ENCODE measurements at places on chromosomes 1 and 21. TPM values are rescaled to one million over a fixed set of nuclear protein-coding genes. Genes with fewer than 3 reads are reported as not detected.
A peak's percentile ranks its signal among the peaks of the same experiment; 100 is the strongest.

LAMB3 gene
- 1.6 TPM for total RNA-seq

CFAP45 gene
- total RNA-seq, result 2.8 TPM

PRKCZ gene
- total RNA-seq, result 22.4 TPM

CYP4Z1 gene
- not detected for total RNA-seq

CMPK1 gene
- 84.9 TPM for total RNA-seq

ZBTB7B gene
- 184 TPM for total RNA-seq

DNA sequence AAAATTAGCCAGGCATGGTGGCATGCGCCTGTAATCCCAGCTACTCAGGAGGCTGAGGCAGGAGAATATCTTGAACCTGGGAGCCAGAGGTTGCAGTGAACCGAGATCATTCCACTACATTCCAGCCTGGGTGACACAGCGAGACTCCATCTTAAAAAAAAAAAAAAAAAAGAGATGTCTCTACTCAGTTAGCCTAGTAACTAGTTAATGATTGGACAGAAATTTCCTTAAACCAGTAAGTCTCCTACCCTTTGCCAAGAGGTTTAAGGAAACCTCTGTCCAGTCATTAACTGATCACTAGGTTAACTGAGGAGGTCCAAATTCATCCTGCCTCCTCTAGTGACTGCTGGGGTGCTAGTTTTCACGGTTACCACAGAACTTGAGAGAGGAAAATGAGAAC is 143.9 kb upstream of the UBE2U start:
- DNase-seq, result no peak

DNA sequence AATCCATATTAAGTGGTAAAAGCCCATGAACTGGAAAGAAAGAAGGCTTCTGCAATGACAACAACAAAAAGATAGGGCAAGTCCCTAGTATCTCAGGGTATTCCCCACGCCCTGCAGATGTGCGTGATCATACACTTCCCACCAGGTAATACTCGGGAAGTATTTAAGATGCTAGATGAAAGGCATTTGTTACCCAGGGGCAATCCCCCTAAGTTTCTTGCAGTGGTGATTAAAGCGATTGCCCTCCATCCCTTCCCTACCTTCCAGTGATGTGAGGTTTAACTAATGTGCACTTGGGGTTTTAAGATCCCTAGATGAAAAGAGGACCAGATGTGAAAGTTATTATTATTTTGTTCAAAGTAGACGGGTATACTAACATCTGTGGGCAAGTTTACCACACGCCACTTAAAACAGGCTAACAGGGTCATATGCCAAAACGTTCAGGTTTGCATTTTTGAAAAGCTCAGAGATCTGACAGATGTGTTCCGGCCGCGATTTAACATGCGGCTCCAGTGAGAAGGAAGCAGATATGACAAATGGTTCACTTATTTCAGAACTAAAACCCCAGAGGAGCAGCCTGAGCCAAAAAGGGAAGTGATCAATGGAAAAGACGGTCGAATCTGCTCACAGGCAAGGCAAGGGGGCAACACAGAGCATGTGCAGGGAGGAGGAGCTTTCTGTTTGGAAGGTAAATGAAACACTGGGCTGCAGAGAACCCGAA is 17.4 kb downstream of the TIAM1 start:
- peak; percentile 71 for DNase-seq

DNA sequence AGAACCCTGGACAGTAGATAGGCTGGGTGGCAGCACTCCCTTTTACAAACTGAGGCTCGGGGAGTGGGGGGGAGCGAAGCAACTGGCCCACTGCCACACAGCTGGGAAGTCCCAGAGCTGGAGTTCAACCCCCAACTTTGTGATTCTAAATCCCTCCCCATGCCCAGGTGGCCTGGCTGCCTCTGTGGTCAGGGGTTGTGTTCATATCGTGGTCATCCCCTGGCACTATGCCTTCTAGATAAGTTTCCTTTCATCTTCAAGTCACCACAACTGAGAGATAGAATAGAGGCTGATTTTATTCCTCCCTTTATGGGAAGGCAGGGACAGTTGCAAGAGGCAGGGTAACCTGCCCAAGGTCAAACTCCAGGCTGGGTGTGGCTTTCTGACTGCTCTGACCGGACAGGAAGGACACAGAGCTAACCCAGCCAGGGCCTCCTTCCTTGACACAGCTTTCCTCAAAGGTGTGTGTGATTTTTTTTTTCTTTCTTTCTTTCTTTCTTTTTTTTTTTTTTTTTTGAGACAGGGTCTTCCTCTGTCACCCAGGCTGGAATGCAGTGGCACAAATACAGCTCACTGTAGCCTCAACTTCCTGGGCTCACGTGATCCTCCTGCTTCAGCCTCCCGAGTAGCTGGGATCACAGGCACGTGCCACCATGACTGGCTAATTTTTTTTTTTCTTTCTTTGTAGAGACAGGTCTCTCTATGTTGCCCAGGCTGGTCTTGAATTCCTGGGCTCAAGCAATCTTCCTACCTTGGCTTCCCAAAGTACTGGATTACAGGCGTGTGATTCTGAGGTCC is 18.4 kb upstream of the TNFRSF1B start:
- no peak for DNase-seq

- DNase-seq, result no peak
These were observed 16.6 kb upstream of the RNF223 start for GRCh38 chr1:1090424-1091343.

- DNase-seq, result no peak
These were observed 79.0 kb upstream of the JUN start for GRCh38 chr1:58862728-58863385.

DNA sequence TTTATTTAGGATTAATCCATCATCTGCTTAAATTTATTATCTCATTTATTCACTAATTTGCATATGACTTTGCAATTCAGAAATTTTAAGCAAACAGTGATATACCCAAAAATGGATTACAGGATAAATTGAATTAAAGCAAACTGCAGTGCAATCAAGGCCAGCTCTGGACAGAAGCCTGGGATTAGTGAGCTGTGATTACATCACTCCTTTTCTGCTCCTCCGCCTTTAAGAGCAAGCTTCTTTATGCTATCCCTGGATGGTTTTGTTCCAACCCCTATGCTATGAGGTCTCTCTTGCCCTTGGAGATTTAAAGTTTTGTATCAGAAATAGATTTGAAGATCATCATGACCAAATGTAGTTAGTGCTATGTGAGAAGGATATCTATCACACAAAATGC is 32.6 kb downstream of the GPR52 start:
- no peak for DNase-seq

DNA sequence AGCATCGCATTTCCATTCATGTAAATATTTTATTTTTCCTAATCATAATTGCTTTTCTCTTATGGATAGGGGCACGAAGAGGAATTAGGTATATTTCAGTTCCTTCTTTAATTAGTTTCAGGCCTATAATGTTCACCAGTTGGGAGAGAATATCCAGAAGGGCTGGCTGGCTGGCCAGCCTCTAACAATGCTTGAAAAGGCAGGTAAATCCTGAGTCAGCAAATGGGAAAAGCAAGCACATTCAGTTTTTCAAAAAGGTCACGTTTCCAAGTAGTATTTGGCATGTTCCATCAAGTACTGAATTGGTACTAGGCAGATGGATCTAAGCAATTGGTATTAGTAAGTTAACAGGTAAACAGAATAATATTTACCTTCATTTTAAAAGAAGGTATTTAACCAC is 8.0 kb downstream of the RAB29 start:
- DNase-seq, result no peak

GRCh38 chr1:201488830-201489589 is 17.9 kb downstream of the CSRP1 start:
- no peak for DNase-seq

DNA sequence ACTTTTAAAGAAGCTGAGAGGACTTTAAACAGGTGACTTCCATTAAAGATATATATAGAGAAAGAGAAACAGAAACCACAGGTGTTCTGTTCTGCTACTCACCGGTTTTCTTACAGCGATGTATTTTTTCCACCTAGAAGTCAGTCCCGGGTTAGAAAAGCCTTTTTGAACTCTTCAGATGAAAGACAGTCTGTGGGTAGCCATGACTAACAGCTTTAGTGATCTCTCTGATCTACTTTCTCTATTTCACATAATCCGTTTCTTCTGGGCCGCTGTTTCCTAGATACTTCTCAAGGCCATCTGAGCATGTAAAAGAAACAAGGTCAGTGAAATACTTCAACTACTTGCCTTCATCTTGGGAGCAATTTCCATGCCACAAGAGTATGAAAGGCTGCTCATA is 25.1 kb downstream of the WDR64 start:
- DNase-seq, result peak; percentile 31

DNA sequence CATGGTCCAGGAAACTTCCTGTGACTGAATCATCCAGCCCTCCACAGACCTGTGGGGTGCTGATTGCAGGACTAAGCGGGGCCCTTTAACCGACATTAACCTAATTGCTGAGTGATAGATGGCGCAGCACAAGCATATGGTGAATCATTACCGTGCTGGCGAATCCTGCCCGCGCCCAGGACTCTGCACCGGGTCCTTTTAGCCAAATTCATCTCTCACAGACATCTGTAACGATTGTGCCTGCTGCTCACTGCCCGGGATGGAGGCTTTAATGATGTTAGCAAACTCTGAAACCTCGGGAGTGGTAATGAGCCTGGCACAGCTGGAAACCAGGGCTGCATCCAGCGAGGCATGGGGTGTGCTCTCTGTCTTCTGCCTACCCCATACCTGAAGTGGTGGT is 147.3 kb upstream of the CD34 start:
- no peak for DNase-seq

DNA sequence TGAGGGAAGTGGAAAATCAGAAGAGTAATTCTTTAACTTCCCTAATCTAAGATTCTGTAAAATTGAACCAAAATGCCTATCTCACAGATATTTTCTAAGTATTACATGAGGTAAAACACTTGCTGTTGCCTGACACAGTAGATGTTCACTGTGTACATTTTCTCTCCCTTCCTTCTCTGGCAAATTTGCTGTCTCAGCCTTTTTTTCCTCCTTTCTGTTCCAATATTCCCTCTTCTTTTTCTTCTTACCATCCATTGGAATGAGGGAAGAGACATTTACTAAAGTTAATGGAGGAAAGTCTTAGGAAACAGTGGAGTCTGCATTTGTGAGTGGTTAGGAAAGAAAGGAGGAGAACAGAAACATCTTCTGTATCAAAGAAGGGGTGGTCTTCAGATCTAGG is 239.9 kb downstream of the ZP4 start:
- no peak for DNase-seq

DNA sequence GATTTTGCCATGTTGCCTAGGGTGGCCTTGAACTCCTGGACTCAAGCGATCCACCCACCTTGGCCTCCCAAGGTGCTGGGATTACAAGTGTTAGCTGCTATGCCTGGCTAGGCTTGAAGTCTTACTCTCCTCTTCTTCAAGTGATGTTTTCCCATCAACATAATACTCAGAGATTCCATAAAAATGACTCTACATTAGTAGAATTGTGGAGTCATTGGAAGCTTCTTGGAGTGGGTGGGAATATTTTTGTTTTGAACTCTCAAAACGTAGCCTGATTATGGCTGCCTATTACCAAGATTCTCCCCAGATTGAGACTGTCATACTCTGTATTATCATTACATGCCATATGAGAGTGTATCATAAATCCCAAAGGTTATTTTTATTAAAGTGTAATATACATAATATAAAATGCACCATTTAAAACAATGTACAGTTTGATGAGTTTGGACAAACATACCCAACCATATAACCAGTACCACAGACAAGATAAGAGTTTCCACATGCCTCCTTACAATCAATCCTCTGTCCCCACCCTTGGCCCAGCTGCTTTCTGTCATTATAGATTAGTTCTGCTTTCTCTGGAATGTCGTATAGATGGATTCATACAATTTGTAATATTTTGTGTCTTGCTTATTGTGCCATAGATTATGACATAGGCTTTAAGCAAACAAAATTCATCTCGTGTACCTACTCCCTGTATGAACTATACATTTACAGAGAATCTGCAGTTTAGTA is 8.0 kb upstream of the DNM3 start:
- DNase-seq, result no peak

- no peak for DNase-seq
These were observed 128.3 kb downstream of the NRDC start for GRCh38 chr1:51750218-51750617.

DNA sequence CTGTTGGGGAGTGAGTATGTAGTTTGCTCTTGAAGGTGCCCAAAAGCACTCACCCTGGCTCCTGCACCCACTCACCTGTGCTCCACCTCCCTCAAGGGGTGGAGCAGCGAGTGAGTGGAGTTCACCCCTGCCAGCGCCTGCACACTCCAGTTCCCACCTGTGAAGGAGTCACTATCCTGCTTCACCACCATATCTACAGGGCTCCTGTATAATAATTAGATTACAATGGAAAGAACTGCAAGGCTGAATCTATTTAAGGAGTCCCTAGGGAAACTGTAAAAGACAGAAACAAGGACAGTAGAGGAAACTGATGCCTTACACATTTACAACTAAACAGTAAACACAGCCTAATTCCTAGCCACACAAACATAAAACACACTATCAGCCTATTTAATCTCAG is 4.1 kb downstream of the DNAI4 start:
- DNase-seq, result no peak

GRCh38 chr21:42366292-42367010 is at the start of gene TFF1:
TFF1 (minus strand) TSS chr21:42366535; CDS start chr21:42366495, 40 bp downstream.
- no peak for DNase-seq

DNA sequence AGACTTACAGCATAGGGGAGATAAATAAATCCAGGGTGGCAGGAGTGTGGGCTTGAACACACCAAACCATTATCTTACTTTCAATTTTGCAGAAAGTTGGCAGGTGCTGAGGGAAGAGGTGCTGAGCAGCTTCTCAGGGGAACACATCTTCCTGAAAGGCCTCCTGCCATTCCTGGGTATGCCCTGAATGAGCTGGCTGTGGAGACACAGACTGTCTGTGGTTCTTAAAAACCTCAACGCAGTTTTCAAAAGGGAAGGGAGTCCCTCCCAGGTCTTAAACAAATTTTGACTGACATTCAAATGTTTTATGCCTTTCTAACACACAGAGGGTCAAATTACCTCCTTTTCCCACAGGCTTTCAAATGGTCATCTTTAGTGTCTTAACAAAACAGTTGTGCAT is 166.9 kb downstream of the TNFSF18 start:
- DNase-seq, result no peak

- peak; percentile 76 for DNase-seq
These were observed at the start of gene C1orf198 for GRCh38 chr1:230867903-230868735. C1orf198 (minus strand) TSS chr1:230868521; CDS start chr1:230868512, 9 bp downstream.

Measured in activated naive CD4-positive, alpha-beta T cell treated with anti-CD3 and anti-CD28 coated beads, Interleukin-2, amount 50 U/mL, for 72 hours (primary cell).